ENCODE measurements at places on chromosomes 11 and 22.

DNA sequence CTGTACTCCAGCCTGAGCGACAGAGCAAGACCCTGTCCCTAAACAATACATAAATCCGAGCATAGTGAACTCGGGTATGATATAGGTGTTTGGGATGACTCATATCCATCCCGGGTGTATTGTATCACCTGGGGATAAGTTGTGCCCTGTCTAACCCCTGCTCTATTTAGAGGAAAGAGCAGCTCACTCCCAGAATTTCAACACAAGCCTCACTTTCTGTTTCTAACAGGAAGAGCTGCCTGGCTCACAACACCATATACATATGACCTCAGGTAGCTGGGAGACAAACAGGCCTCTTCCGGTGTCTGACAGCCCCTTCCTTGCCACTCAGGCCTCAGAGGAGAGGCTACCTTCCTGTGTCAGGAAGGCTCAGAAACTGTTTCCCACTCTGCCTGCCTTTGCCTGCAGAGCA lies 9.9 kb upstream of the MICALL1 start:
- DNase-seq: peak; percentile 65

- DNase-seq: no peak
These were observed 248.3 kb downstream of the DDX10 start for GRCh38 chr11:108913204-108913603.

DNA sequence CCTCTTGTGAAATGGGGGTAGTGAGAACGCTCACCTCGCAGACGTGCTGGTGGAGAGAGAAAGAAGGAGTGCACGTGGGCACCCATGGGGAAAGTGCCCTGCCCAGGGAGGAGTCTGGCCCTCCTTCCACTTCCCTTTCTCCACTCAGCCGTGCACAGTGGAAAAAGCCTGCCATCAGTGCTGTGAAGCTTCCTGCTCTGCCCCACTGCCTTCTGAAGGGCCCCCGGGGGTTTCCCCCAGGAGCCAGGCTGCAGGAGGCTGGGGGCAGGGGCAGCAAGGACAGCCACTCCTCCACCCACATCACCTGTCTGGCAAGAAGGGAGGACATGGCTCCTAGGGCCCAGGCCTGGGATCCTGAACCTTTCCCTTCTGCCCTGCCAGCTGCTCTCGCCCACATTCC lies 7.6 kb downstream of the TP53I11 start:
- DNase-seq: peak; percentile 80

GRCh38 chr11:109697140-109697843 lies 275.3 kb downstream of the C11orf87 start:
- peak; percentile 13 for DNase-seq

- DNase-seq: peak; percentile 14
These were observed 40.1 kb upstream of the FLI1 start for GRCh38 chr11:128653801-128654231.

DNA sequence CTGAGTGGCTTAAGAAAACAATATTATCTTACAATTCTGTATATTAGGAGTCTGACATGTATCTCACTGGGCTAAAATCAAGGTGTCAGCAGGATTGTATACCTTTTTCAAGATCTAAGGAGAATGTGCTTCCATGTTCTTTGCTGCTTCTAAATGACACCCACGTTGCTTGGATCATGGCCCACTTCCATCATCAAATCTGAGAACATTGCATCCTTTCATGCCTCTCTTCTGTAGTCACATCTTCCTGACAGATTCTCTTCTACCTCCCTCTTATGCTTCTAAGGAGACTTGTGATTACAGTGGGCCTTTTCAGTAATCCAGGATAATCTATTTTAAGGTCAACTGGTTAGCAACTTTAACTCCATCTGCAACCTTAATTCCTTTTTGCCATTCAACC lies 499.4 kb downstream of the FAM181B start:
- no peak for DNase-seq

DNA sequence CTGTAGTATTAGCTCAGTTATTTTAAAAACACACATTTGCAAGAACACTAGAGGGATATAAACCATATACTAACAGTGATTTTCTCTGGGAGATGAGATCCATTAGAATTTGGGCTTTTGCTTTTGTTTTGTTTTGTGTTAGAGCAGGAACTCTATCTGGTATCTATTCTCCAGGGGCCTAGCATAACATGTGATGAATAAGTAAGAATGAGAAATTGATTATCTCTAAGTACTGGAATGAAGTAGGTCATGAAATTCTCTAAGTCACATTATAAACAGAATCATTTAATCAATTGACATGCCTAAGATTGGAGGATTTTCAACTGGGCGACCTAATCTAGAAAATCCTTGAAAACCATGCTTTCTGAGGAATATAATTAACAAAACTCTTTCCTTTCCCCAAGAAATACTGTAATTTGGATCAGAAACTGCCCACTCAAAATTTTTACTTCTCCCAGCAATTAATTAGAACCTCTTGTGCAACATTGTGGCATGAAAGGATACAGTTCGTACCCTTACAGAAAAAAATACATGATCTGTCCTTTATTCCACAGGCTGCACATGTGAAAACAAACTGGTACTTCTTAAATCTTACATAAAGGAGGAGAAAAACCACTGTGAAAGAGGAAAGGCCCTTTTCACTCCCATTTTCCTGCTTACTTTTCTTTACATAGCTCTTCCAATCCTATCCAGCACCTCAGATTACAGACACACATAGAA lies 93.5 kb downstream of the MRTFA start:
- DNase-seq: no peak

GRCh38 chr22:29172216-29172615 lies 33.5 kb upstream of the EMID1 start:
- no peak for DNase-seq

- DNase-seq: no peak
These were observed 63.0 kb downstream of the RELT start for GRCh38 chr11:73439002-73439843.

DNA sequence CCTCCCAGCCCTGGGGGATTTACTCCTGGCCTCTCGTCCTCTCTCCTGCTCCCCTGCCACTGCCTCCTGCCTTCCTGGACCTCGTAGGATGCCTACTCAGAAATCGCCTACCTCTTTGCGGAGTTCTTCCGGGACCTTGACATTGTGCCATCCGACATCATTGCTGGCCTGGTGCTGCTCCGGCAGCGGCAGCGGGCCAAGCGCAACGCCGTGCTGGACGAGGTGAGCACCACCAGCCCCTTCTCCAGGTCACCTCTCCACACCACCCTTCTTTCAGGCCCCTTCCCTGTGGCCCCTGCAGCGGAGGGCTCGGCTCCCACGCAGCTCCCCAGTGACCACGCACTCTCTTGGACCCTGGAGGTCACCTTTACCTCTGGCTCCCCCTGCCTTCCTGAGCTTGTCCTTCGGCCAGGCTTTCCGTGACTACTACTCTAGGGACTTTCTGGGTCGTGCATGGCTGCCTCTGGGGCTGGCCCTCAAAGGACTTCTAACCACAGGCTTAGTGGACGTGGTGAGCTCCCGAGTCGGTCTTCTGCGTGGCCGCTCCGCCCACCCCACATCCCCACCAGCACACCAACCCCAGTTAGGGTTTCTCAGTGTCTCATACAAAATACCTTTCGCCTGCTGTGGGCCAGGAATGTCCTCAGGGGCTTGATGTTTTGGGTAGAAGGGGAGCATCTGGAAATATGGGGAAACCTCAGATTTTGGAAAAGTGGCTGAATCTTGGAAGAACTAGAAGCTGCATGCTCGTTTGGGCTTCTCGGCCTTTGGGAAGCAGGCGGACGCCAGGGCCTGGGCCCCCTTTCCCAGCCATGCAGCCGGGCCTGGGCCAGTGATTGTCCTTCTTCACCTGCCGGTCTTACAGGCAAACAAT lies 24.1 kb upstream of the MYRF start:
- no peak for DNase-seq

DNA sequence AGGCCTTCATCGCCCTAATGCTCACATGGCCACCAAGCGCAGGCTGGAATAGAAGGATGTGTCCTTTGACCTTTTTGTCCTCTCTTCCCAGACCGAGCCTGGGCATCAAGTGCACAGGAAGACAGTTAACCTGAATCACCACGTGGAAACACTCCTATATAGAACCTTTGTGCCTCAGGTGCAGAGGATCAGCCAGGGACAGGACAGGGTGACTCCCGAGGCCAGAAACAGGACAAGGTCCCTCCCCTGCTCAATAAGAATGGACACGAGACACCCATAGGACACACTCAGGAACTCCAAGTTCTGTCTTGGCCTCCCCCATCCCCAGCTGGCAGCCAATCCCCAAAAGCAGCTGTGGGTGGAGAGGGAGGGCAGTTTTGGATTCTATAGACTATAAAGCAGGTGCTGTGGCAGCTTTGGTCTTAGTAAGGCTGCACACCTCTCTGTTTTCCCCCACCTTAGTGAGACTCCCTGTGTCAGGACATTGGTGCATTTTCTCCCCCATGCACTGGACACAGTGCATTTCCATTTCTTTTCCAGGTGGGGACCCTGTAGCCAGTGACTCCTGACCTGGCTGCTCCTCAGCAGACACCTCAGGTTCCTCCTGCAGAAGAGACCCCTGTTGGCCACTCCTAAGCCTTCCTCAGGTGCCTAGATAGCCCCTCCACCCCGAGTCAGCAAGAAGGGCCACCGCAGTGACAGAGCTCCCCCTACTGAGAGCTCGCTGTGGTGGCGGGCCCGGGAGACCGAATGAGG lies 43.6 kb upstream of the POU2AF1 start:
- peak; percentile 81 for DNase-seq

DNA sequence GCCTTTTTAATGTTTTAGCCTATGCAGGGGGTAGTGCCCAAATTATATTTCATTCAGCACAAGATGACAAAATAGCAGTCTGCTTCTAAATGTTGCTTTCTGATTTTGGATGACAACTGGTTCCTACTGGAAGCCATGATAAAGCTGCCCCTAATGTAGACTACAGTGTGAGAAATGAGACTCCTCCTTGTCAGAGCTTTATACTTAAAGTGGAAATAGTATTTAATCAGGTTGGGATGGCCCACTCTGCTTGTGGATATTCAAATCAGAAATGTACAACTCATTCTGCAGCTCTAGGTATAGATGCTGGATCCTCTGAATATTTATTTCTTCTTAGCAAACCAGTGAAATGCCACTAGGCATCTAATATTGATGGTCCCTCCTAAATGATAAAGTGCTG lies 171.3 kb downstream of the SOX6 start:
- DNase-seq: no peak

DNA sequence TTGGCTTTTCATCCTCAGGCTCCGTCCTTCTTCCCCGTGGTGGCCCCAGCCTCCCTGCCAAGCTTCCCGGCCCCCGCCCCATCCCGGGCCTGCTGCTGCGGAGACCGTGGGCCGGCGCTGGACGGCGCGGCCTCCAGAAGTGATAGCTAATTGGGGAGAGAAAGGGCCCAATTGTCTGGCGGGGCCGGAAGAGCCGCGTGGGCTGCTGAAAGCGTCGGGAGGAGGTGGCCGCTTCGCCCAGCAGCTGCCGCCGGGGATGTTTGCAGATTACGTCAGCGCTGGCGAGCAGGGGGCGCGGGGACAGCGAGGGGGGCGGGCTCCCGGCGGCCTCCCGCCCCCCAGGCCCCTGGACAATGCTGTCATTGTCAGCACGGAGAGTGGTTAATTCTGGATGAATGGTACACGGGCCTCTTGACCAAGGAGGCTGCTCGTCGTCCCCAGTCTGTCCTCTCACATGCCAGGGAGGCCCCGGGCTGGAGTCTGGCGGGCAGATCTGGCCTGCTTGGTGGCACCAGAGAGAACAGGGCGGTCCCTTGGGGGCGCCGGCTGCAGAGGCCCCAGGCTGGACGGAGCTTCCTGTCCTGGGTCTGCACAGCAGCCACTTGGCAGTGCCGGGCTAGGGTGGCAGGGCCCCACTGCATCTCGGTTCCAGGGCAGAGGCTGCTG lies 1.6 kb downstream of the SMIM38 start:
- DNase-seq: no peak

Measured in activated CD4-positive, alpha-beta T cell treated with anti-CD3 and anti-CD28 coated beads for 36 hours (primary cell).